Uterus (tissue), 4 donors: ENCODE measurements at places on chromosomes 3 and 15.

GRCh38 chr3:42556089-42556632 is 25.6 kb downstream of the SEC22C start:
- DNase-seq: no peak

DNA sequence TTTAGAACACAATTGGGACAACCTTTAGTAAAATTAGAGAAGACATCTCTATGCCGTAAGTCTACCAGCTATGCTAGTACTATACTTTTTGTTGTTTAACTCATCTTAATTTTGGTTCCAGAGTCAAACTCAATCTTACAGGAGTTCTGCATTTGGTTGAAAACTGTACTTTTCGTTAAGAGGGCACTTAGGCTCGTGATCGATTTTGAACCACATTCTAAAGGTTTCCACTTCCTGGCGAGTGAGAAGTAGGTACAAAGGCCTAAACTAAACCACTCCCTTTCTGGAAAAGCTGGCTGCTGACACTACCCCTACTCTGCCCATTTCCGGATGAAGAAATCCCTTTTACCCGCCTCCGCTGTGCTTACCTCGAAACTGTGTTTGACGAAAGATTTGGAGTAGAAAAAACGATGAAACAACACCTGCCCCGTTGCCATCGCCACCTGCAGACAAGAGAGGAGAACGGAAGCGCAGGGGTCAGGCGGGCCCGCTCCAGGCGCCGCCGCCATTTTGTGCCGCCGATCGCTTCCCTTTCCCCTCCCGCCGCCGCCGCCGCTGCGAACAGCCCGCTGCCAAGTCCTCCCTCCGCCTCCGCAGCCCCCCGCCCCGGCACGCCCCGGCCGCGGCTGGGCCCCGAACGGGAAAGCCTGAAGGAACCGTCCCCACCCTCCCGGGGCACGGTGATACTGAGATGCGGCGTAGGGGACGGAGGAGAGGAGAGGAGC is 748 bp downstream of the CCNL1 start:
- DNase-seq: peak; percentile 59

- no peak for DNase-seq
These were observed 851.0 kb downstream of the DIPK2A start for GRCh38 chr3:144822671-144823070.

DNA sequence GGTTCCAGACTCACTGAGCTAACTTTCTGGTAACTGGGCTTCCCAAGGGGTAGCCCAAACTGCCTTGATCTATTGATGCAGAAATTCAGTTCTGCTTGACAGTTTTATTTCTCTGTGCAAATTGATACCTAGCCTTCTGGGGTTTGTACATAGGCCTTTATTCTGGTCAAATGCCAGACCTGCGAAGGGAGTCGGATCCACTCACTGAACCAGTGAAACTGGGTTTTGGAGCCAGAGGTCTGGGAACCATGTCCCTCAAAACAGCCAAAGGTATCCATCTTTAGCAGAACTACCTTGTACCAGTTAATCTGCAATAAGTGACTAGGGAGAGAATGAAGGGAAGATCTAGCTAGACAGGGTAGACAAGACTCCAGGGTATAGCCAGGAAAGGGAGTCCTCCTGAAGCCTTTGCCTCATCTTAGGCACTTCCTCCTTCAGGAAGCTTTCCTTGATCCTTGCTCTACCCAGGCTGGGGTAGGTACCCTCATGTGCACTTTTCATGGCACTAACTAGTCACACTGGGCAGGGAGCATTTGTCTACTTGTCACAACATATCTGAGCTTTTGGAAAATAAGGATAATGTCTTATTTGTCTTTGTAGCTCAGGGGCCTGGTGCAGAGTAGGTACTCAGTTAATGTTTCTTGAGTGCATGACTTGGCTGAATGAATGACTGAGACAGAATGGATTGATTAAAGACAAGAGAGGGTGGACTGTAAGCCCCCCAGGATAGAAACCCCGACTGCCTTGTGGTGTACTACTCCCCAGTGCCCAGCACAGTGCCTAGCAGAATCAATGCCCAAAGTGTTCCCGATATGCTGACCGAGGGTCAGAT is 1.4 kb upstream of the SNX33 start:
- no peak for DNase-seq

GRCh38 chr15:40776537-40777141 is 6.9 kb downstream of the C15orf62 start:
- no peak for DNase-seq

DNA sequence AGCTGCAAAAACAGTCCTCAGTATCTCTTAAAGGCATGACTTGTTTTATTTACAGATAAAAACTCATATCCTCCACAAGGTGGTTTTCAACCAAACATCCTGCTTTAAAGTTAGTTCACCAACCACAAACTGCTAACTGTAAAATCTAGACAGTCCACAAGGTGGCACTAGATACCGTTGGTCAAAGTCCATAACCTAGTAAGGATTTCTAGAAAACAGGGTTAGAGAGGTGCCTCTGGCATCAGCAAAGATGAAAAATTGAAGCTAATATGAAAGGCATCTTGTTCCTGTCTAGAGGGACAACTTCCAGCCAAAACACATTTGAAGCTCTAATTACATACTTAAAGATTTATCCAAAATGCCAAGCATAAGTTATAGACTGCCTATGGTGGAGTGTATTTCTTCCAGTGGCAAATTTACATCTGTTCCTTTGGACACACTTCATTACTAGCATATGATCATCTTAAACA is 56.0 kb downstream of the ZMAT3 start:
- peak; percentile 61 for DNase-seq

DNA sequence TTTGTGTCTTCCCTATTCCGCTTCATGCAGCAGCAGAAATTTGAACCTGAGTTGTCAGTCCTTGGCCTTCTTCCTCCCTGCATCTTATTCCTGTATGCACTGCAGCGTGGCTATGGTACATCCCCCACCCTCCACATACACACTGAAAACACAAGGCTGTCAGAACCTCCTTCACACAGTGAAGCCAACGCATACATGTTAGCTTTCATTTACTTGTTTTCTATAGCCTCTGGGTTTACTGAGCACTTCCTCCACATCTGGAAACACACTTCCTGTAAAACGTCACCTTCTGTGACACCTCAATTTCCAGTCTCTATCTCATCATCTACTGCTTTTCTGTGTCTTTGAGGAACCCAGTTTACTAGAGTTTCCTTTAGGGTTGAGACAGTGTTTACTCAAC is 47.0 kb downstream of the SUSD5 start:
- DNase-seq: no peak

GRCh38 chr3:11375333-11376088 is 103.3 kb downstream of the ATG7 start:
- DNase-seq: no peak
